ENCODE measurements at places on chromosomes 7 and 10.

DNA sequence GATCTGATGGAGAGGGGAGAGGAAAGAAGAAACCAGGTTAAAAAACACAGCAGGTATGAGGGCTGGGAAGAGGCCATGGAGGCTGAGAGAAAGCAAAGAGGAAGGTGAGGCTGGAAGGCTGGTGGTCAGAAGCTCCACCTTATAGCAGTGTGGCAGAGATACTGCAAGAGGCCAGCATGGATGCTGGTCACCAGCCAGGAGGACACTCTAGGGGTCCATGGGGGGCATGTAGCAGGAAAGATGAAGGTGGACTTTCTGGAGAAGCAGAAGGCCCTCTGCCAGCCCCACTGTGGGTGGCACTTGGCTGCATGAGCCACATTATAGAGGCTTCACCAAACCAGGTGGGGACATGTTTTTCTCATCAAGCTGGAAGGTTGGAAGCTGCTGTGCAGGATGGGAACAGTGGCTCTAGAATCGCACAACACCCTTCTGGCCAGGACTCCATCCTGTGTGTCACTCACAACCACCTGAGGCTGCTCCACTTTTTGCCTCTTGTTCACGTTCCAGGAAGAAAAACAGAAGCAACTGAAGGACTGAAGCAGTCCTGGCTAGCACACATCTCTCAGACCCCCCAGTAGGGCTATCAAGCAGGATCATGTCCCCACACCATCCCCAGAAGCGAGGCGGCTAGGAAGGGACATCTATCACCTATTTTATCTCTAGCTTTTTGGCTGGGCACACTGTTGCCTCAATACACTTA, 587.5 kb upstream of the MGMT start:
- DNase-seq, result no peak

DNA sequence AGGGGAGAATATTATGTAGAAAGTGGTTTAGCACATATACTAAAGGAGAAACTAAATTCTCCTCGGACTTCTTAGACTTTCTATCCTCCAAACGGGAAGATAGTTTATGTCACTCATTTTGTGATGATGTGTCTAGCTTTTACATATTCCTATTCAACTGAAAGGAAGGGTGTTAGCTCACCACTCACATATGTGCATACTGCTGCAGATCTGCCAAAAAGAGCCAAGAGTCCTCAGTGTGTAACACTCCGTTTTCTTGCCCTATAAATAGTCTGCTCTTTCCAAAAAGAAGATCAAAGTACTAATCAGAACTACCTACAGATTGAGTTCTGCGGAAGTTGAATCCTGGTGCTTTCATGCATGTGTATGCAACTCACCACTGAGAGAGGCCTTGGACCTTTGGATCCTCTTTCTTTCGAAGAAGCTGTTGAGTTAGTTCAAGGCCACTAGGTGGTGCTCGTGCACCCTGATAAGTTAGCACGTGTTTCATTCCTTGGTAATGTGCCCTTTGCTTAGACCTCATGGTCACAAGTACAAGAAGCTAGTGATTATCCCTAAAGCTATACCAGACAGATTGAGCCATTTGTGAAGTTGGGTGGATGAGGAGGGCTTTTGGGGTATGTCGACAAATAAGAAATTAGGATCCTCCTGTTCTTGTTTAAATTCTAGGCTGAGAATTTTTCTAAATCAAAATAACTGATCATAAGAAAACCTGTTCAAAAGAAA, 14.1 kb downstream of the YAE1 start:
- peak; percentile 80 for DNase-seq

DNA sequence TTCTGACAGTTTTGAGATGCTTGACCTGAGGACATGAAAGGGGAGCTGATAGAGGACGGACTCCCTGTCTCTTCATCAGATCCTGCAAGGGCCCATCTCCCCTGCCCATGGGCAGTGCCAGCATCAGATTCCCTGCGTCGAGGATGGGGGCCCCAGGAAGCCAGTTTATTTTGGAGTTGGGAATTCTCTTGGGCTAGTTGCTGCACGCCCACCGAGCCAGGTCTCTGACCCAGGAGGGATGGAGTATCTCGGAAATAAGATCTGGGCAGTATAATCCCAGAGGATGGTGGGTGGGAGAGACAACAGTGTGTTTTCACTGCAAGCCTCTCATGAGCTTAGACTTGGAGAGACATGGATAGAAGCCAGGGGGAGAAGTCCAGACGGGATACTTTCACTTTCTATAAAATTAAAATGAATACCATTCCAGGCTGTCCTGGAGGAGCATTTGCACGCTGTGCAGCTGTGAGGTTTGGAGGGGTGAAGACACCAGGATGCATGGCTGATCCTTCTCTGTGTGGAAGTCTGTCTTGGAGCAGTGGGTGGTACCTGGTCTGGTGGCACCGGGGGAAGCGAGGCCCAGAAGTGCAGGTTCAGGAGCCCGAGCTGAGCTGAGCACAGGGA, 25.8 kb downstream of the DOCK1 start:
- no peak for DNase-seq

DNA sequence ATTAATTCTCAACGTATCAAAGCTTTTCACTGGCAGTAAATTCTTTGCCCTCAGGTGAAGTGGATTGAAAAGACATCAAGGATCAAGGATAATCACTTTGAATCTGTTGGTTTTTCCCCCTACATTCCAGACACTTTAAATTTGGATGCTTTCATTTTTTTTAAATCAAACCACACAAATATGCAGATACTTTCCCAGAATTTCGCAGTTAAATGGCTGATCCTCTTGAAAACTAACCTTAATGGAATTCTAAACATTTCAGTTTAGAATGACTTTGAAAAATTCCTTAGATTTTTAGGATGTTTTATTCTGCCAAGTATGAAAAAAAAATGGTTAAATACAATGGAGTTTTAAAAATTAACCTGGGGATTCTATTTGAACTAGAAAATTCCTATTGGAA, 325.9 kb downstream of the GFRA1 start:
- no peak for DNase-seq

GRCh38 chr7:11726794-11727155, 105.2 kb downstream of the THSD7A start:
- no peak for DNase-seq

DNA sequence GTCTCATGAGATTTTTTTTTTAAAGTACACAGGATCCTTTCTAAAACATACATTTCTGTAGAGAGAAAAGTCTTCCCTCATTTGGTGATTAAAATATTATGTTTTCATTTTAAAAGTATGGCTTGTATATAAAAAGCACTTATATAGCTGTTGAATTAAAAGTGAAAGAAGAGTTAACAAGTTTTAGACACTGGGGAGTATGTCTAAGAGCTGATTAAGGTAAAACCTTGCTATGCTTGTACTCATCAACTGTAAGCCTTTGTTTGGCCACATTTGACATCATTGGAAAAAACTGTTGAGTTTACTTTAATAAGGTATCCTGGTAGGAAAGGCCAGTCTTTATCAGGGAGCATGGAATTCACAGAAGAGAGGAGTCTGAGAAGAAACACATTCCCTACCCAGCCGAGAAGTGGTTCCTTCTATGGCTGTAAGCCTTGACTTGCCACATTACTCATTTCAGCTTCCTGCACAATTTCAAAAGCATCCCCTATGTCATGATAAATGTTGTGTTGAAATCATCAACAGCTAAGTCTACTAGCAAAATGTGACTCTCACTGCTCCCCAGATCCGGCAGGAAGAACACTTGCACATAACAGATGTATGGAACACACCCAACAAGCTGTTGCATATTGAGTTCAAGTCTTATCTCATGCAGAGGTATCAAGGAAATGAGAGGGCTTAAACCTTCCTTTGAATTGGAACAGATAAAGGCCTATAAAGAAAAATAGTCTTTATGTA, 171.8 kb upstream of the CDK1 start:
- no peak for DNase-seq

GRCh38 chr7:80370587-80370986, 141.3 kb downstream of the GNAT3 start:
- no peak for DNase-seq

All from activated CD8-positive, alpha-beta memory T cell treated with anti-CD3 and anti-CD28 coated beads, Interleukin-2, amount 50 U/mL, for 48 hours (primary cell).